ENCODE measurements at places on chromosomes 7 and 10.

DNA sequence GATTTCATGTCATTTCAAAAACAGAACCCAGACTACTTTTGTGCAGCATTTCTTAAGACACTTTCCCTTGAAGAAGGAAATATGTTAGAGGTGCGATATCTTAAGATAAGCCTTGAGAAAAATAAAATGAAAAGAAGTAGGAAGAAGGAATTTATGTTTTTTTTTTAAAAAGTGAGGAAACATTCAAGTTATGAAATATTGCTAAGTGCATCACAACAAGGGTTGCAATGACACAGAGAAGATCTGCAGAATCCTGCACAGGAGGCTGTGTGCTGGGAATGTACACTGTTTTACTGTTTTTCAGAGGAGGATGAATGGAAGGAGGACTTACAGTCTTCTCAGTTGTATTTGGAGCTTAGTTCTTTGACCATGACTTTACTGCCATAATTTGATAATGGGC, 79.8 kb upstream of the NME8 start:
- DNase-seq = no peak

- DNase-seq = no peak
These were observed 152.0 kb upstream of the SLC13A1 start for GRCh38 chr7:123351516-123352505.

DNA sequence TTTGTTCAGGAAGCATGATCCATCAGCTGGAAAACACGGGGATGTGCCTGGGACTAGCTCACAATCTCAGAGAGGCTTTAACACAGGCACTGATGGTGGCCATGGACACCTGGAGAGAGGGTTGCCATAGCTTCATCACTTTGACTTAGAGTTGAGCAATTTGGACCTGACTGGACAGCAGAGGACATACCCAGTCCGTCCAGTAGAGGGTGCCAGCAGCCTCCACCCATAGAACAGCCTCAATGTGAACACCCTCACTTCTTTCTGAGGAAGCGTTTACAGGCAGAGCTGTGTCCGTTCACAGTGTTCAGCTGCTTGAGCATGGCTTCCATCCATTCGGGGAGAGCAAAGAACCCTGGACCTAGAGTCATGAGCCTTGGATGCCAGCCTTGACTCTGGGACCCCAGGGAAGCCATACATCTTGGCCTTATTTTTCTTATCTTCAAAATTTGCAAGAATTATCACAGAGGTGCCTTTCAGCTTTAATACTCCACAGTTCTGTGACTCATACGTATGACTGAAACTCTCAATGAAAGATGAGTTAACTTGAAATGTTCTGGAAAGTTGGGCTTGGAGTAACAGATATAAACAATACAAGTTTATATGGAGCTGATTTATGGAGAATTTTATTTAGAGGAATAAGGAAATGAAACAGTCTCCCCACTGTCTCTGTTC, 302.9 kb upstream of the PODXL start:
- DNase-seq = peak; percentile 20

DNA sequence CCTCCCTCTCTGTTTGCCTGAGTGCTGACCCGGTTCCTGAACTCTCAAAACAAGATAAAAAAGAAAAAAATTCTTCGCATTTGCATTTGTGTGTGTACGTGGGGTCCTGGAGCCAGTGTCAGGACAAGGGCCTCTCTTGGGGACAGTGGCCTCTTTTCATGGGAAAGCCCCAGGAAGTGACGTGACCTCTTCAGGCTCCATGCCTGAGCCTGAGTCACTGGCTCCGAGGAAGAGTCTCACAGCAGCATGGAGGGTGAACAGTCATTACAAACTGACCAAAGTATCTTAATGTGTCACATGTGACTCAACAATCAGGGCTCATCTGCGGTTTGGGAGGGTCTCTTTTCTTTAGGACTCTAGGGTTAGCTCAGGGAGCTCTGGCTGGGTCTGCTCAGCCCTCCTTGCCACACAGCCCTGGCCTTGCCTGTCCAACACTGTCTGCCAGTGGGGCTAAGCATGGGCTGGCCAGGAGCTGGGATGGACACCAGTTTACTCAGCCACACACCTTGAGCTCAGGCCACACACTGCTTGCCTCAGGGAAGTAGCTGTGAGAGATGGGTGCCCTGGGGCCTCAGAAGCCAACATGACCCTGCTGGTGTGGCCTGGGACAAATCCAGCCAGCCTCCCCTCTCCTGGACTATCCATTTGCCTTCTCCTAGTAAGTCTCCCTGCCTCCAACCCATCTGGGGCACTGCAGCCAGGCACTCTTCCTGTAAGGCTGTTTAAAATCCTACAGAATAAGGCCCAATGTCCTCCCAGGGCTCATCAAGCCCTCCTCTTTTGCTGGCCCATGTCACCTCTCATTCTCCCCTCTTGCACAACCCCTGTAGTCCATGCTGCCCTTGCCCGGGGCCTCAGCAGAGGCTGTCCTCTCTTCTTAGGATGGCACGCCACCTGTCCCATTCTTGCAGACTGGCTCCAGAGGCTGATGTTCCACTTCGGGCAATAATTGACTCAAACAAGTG, 10.5 kb downstream of the TMEM273 start:
- DNase-seq = no peak

DNA sequence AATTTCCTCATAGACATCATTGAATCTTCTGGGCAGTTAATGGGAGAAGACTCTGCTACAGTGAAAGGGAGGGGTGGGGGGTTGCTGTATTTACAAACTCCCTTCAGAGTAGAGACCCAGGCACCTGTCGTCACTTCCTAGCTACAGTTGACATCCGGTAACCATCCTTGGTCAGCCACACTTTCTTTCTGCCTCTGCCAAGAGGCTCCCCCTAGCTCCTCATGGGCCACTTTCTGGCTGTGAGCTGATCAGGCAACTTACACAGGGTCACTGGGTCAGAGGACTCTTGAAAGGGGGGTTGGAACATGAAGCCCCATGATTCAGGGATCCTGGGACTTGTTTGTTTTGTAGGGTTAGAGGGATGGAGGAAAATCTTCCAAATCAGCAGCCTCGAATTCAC, 1.2 kb downstream of the TECPR1 start:
- no peak for DNase-seq

DNA sequence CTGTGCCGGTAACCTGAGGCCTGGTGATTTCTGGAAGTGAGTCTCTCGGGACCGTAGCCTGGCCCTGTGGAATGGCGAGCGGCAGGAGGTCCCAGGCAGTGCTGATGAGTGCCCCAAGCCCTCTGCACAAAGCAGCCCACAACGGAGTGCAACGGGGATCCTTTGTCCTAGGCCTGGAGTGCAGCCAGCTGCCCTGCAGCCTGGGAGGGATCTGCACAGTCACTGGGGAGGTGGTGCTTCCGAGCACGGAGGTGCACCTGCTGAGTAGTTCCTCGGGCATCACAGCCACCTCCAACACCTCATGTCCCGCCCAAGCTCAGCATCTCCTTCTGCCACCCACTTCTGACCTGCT, 162.8 kb upstream of the ZMIZ1 start:
- DNase-seq = no peak

Measured in ovary (tissue), 10 donors.